ENCODE measurements at places on chromosomes 5 and 9.

DNA sequence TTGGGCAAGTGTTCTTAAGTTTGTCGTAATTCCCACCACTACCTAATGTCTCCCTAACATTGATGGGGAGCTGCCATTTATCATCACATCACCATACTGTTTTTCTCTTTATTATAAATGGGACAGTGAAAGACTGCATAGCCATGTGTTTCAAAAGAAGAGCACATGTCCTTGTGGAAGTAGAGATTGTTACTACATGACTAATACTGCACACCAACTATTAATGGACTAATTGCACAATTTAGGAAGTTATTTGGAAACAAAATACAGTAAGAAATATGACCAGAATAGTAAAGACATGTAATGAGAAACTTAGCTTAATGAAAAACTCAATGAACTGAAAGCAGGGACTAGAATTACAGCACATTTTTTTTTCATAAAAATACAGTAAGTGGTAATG, 12.0 kb upstream of the ELOVL7 start:
- DNase-seq = no peak

GRCh38 chr5:53126521-53126920, 17.0 kb upstream of the MOCS2 start:
- DNase-seq = no peak

GRCh38 chr9:17799369-17799768, 220.5 kb downstream of the SH3GL2 start:
- DNase-seq = no peak

DNA sequence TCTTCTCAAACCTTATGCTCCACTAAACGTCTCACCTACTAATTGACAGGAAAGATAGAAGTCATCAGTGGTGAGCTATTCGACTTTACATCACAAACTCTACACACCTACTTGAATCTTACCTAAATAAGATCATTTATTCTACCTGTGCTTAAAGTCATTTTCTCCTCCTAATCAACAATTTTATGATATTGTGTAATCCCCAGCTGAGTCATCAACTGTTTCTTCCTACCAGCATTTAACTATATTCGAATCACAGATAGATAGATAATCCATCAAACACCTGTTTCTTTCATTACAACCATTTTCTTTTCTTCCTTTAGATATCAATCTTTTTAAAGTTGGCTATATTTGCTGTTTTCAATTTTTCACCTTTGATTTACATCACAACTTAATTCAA, 181.5 kb downstream of the LPAR1 start:
- DNase-seq = no peak

- DNase-seq = no peak
Observed at GRCh38 chr9:86708918-86709835, 238.1 kb downstream of the GAS1 start.

DNA sequence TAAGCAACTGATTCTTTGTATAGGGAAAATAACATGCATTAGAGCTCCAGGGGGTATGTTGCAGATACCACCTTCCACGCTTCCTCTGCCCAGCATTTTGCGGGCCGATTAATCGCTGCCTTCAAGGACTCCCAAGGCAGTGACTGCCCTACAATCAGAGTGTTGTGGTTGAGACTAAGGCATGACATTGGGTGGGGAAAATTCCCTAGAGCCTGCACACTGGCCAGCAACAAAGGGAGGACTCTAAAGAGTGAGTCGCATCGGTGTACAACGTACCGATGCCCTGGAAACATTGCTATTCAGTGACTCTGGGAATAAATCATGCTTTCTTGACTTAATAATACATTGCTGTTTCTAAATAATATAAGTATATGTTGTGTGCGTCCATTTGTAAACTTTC, 119.7 kb downstream of the ZNF462 start:
- no peak for DNase-seq

DNA sequence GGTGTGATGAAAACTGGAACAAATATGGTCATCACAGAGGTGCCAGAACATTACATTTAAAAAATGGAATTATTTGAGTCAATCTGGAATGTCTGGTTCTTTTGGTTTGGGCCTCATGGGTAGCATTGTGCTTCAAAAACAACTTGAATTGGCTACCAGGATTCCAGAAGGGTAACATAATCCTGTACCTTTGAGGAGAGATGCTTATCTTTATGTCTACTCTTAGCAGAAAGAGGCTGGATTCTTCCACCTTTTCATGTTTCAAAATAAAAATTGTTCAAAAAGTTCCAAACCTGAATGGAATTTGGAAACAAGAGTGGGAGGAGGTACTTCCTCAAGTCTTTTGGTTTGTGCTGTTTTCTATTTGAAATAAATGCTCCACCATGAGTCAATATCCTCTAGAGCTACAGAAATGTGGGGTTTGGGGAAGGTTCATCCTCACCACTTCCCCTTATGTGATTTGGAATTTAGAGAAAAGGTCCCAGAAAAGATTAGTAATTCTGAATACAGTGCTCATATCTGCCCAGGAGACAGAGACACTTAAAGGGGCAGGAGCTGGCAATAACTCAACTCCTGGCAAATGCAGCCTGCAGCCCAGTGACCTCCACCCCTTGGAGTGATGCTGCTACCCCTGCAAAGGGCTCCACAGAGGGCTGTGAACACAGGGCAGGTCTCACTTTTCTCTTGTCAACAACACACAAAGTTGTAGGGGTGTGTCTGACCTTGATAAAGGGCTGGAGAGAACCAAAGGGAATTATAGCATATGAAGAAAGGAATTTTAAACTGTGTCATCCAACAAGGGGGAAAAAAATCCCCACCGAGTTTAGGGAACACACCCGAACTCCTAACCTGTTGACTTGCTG, 272.8 kb downstream of the CWC27 start:
- no peak for DNase-seq

DNA sequence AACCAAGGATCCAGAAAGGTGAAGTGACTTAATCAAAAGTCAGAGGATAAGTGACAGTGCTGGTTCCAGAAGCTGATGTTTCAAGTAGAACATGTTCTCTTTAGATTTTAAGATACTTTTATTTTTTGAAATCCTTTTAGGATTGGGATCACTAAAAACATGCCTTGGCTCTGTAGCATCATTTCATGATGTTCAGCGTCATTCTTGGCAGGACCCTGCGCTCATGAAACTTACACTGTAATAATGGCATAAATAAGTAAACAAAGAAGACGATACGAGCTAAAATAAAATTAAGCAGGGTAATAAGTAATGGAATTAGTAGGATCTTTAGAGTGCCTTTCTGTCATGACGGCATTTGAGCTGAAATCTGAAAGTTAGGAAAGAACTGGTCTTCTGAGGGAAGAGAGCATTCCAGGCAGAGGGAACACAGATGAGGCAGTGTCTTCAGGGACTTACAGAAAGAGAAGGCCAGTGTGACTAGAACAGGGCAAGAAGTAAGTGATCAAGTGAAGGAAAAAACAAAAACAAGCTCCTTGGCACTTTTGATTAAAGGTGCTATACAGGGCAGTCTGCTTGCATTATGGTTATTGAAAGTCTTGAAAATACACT, 19.9 kb downstream of the CTNNA1 start:
- DNase-seq = no peak

- no peak for DNase-seq
Observed at GRCh38 chr9:91927922-91928510, 22.0 kb downstream of the ROR2 start.

DNA sequence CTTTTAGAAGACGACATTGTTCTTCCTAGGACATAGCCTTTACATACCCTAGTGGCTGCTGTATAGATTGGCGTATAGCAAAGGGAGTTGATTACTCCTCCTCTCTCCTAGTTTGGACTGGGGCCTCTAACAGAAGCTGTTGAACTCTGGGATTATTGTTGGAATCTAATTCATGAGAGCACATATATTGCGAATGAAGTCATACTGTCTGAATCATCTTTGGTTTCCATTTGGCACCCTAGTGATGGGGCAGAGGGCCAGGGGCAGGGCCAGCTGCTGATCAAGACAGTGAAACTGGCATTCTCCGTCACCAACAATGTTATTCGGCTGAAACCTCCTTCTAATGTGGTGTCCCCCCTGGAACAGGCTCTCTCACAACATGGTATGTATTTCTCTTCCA, 40.3 kb downstream of the NUP188 start:
- DNase-seq = no peak

GRCh38 chr5:158988987-158989730, 110.6 kb downstream of the EBF1 start:
- no peak for DNase-seq

DNA sequence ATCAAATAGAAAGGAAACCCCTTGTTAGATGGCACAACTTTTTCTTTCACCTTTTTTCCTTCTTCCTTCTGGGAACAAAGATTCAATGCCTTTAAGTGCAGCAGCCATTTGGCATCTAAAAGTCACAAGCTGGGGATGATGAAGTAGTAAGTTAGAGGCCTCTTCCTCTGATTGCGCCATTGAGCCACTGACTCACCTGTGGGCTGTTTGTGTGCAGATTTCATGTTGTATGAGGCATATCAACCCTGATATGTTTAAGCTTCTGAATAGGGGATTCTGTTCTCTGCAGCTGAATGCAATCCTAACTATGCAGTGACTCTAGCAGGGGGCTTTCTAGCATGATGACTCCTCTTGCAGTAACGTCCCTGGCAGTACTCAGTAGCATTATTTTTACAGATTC, 599.9 kb downstream of the CSNK1G3 start:
- no peak for DNase-seq

GRCh38 chr5:116938488-116938887, 363.9 kb upstream of the SEMA6A start:
- DNase-seq = no peak

DNA sequence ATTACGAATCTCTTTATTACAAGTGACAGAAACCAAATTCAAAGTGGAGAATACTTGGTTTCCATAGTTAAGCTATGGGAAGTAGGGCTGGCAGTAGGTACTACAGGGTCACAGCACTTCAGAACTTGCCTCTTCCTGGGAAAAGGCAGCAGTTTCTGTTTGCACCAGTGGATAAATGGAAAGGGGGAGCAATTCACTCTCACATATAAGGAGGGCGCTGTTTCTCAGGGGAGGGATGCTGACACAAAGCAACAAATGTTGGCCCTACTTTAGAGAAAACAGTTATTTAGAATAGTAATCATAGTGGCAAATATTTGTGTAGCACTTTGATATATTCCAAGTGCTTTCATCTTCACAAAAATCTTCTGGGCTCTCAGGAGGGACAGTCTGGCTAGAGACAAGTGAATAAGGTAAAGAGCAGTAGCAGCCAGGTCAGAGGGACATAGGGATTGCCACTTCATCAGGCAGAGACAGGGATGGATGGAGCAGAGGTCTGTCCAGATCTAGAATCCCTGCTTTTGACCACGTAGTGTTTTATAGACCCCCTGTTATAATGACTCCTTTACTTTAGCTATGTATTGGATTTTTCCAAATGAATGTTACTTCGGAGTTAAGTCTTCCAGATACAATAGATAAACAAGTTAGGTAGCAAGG, 554.8 kb upstream of the SGCD start:
- DNase-seq = no peak

- no peak for DNase-seq
Observed at GRCh38 chr5:159972538-159973362, 36.2 kb upstream of the TTC1 start.

GRCh38 chr5:102312586-102313370, 16.7 kb upstream of the SLCO4C1 start:
- DNase-seq = no peak

DNA sequence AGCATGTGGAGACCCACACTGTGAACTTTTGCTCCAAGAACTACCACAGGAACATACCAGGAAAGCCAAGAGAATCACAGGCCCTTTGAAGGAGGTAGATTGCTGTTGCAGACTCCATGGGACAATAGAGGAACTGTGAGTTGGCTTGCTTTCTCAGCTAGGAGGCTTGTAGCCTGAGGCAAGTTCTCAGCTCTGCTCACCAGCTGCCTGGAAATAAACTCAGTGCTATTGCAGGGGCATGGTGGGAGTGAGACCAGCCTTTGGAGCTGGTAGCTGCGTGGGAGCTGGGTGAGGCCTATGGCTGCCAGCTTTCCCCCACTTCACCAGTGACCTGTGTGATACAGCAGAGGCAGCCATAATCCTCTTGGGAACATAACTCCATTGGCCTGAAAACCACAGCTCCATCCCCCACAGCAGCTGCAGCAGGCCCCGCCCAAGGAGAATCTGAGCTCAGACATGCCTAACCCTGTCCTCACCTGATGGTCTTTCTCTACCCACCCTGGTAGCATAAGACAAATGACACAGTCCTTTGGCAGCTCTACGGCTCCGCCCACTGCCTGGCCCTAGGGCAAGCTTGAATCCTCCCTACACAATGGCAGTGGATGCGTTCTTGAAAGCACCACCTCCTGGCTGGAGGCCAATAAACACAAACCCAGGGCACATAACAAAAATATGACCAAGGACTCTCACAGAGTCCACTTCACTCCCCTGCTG, 389.5 kb downstream of the KIF4B start:
- DNase-seq = no peak

DNA sequence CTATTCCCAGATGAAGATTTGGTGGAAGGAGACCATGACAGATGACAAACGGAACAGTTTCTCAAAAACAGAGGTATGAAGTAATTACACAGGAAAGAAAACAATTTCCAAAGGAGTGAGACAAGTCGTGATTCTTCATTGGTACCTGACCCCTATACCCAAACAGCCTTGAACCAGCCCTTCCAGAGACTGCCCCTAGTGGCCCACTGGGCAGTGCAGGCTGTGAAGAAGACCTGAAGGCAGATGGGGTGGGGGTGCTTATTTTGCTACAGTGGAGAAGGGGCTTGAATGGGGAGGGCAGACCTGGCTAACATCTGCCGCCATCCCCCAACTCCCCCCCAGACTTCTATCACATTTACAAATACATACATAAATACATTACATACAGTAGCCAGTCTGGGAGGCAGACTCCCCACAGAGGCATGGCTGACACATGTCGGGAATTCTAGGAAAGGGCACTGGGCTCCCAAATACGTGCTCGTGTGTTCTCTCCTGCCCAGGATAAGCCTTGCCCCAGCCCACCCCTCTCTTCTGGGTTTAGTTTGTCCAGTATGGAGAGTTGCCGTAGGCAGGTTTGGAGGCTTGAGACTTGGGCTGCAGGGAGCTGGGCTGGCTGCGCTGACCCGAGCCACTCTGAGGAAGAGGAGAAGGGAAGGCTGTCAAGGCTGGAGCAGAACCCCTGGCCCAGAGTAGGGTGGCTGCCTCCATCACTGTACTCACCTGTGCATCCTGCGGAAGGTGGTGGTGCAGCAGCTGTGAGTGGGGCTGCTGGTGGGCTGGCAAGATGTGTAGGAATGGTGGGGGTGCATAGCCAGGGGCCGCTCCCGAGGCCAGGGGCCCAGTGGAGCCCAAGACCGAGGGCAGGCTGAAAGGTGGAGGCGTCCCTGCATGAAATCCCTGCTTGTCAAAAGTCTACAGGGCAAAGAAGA, 105.3 kb downstream of the UBE2R2 start:
- DNase-seq = no peak

GRCh38 chr5:9540791-9541190, 5.1 kb downstream of the SEMA5A start:
- DNase-seq = no peak

DNA sequence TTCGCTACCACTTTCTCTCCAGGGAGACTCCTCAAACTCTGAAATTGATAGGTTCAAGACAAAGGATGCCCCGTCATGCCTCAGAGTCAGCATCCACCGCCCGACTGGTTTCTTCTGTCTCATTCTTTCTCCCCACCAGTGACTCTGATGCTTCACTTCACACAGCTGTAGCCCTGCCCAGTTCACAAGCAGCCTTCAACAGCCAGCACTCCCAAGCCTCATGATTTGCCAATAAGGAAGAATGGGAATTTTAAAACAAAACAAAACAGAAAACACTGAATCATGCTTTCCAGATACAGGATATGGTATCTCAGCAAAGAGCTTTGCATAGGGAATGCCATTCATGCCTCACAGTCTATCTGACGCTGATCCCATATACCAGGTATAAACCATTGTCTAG, 371.2 kb upstream of the RORB start:
- no peak for DNase-seq
